LHCN-M2 (cell line): ENCODE measurements at places on chromosomes 1 and 21.
A peak's percentile ranks its signal among the peaks of the same experiment; 100 is the strongest.

DNA sequence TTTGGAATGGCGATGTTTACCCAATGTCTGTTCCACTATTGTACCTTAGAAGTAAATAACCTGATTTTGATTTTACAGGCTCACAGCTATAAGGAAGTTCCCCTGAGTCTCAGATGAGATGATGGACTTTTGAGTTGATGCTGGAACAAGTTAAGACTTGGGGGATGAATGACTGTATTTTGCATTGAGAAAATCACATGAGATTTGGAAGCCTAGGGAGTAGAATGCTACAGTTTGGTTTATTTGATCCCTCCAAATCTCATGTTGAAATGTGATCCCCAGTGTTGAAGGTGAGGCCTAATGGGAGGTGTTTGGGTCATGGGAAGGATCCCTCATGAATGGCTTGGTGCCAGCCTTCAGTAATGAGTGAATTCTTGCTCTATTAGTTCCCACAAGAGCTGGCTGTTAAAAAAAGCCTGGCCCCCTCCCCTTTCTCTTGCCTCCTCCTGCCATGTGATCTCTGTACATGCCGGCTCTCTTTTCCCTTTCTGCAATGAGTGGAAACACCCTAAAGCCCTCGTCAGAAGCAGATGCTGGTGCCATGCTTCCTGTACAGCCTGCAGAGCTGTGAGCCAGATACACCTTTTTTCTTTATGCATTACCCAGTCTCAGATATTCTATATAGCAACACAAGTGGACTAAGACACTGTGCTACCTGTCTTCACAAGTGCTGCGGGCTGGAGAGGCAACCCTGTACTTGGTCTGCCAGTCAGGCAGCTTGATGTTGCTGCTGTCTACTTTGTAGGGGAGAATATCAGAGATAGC, 77.0 kb upstream of the TLR5 start:
- DNase-seq: no peak

- DNase-seq: no peak
Observed at GRCh38 chr1:248793592-248793991, 32.1 kb downstream of the SH3BP5L start.

DNA sequence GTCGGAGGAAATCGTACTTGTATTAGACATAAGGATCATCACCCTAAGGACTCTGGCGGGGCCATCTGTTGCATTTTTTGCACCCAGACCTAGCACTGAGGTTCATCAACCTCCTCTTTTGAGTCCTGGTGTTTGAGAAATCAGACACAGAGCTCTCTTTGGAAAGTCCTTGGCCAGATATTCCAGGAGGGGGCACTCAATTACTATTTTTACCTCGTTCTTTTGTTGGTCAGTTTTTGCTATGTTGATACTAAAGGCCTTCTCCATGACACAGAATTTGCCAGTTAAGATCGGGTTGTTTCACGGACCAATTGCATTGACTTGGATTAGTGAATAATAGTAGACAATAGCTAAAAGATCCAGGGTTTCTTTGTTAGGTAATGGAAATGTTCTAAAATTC, 711.2 kb downstream of the KCNT2 start:
- DNase-seq: no peak

DNA sequence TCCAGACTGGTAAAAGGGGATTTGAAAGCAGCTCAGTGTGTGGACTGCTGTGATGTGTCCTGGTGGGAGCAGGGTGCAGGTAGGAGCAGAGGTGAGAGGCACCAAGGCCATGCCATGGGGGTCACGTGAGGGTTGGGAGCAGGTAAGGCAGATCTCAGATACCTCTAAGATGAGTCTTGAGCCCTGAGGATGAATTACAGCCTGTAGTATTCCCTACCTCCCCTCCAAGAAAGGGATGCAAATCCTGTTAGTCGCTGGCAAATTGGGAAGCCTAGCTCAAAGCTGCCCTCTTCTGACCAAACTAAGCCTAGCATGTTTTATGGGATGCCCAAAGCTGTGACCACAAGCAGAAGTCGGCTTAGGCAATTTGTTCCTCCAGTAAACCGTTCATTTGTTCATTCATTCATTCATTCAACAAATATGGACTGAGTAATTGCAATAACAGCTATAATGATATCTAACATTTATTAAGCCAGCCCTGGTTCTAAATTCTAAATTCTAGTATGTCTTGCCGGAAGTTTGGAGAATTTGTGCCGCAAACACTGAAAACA, 3.9 kb upstream of the NUAK2 start:
- DNase-seq: peak; percentile 66

DNA sequence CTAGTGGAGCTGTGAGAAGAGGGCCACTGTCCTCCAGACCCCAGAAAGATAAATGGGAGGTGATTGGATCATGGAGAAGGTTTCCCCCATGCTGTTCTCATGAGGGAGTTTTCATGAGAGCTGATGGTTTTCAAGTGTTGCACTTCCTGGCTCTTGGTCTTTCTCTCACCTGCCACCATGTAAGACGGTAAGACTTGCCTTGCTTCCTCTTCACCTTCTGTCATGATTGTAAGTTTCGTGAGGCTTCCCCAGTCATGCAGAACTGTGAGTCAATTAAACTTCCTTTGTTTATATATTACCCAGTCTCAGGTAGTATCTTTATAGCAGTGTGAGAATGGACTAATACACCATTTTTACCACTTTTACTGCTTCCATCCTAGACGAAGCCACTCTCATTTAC, 27.6 kb downstream of the GPR88 start:
- DNase-seq: no peak

GRCh38 chr1:24867084-24867870, 62.8 kb downstream of the RUNX3 start:
- DNase-seq: no peak

DNA sequence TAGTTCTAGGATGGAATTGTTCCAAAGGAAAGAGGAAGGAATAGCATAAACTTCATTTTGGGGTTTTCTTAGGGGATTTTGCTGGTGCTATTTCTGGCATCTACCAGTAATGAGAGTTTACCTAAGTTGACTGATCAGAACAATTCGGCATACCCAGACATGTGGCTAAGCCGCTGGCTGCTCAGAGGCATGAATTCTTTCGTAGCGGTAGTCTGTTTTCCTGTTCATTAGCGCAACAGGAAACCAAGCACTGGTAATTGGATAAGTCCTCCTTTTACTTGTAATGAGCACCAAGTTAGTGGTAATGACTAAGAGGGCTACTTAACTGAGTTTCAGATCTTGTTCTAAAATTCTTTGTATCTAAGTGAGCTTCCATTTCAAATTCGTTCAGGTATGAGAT, 38.6 kb downstream of the C21orf91 start:
- no peak for DNase-seq

- no peak for DNase-seq
Observed at GRCh38 chr1:224779536-224779935, 149.9 kb upstream of the DNAH14 start.
